ENCODE measurements at places on chromosomes 2 and 18.

- no peak for DNase-seq
Observed at GRCh38 chr2:19540739-19541525, 182.5 kb upstream of the OSR1 start.

DNA sequence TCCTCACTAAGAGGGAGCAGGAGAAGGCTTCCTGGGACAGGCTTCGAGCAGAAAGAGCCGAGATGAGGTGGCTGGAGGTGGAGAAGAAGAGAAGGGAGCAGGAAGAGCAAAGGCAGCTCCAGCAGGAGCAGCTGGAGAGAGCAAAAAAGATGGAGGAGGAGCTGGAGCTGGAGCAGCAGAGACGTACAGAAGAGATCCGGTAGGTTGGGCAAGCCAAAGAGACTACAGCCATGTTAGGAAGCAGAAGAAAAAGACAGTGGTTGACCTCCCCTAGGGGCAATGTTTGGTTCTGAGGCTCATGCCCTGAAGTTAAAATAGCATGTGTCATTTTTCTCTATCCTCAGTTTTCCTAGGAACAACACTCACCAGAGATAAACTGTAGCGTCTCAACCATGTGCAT lies 45.1 kb downstream of the SUMO1 start:
- DNase-seq, result no peak

GRCh38 chr2:174683392-174683759 lies 80.9 kb downstream of the CHRNA1 start:
- no peak for DNase-seq

DNA sequence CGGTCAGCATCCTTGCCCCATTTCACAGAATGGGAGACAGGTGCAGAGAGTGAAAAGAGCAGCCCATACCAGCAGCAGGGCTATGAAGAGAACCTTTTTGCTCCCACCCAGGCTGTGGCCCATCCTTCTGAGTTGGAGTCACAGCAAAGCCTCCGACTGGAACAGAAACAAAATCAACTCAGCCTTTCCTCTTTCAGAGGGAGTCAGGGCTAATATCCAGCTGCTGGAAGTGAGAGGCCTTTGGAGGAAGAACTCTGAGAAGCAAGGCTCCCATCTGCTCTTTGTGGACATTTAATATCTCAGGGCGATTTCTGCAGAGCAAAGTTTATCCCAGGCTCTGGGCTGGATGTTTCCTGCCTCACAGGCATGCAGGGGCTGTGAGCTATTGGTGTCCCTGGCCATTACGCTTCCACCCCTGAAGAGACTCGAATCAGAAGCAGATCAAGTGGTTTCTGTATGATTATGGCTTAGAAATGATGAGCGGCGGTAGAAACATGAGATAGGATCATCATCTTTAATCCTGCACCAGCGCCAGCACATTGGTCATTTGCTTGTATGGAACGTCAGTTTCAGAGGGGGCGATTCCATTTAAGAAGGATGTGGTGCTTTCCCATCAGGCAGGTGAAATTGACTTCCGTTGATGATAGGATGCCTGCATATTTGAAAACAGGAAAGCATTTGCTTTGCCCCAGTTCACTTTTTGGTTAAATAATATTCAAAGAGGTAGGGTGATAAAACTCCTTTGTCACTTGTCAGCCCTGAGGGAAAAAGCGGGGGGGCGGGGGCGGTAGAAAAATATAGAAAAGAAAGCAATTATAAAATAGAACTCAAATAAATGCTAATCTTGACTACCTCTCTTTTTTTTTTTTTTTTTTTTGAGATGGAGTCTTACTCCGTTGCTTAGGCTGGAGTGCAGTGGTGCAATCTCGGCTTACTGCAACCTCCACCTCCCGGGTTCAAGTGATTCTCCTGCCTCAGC lies 152.4 kb downstream of the LRRC30 start:
- DNase-seq, result no peak

- DNase-seq, result no peak
Observed at GRCh38 chr2:203636588-203637470, 69.6 kb upstream of the CD28 start.

- no peak for DNase-seq
Observed at GRCh38 chr2:48228345-48228684, 301.6 kb upstream of the STON1 start.

- DNase-seq, result no peak
Observed at GRCh38 chr2:163610817-163611556, 124.8 kb downstream of the FIGN start.

DNA sequence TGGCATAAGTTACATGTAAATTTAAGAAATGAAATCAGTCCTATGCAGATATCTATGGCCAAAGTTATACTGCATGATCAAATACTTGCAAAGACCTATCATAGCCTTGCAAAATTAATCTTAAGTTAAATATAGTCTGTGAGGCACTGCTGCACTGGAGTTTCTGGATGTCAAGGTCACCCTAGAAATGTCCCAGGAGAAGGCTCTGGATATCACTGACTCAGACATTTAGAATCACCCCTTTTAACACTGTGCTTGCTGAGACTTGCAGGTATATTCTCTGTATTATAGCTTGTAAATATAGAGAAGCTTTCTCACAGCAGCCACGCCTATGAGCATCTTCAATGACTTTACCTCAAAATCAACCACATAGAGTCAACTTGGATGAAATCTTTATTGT lies 51.5 kb downstream of the ETAA1 start:
- DNase-seq, result no peak

GRCh38 chr2:29496198-29496597 lies 381.0 kb downstream of the CLIP4 start:
- no peak for DNase-seq

GRCh38 chr2:68909793-68910674 lies 38.8 kb upstream of the BMP10 start:
- DNase-seq, result no peak

DNA sequence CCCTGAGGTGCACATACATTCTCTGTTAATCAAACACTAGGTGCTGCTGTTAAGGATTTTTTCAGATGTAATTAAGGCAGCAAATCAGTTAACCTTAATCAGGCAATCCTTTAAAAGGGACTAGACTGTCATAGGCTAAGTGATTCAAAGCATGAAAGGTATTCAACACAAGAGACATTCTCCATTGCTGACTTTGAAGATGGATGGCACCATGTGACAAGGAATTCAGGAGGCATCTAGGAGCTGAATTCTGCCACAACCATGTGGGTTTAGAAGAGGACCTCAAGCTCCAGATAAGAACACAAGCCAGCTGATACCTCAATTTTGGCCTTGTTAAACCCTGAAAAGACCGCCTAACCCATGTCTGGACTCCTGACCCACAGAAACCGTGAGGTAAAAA lies 84.0 kb downstream of the SMAD2 start:
- DNase-seq, result no peak

GRCh38 chr2:1141079-1141478 lies 190.4 kb downstream of the SNTG2 start:
- DNase-seq, result no peak

- DNase-seq, result no peak
Observed at GRCh38 chr18:32335228-32335627, 135.5 kb downstream of the GAREM1 start.

GRCh38 chr2:32425719-32426141 lies 68.9 kb downstream of the BIRC6 start:
- DNase-seq, result no peak

DNA sequence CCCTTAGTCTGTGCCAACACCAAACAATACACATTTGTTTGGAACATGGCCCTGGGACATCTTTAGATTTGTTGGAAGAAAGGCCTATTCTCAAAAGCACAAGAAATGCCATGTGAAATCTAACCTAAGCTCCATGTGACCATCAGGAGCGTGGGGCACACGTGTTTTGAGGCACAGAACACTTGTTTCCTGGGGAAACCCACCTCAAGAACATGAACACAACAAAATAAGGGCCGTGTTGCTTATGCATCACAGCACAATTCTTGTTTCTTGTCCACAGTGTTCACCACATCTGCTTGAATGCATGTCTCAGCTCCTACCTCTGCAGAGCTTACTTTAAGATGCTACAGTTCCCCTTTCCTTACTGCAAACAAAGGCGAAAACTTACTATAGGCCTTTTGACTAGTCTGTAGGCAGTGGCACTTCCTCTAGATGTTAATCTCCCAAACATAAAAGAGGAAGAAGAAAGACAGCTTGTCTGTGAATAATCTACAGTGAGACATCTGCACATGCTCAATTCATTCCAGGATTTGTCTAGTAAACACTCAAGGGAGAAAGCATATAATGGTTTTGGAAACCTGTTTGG lies 165.0 kb downstream of the ANKRD44 start:
- DNase-seq, result no peak

- DNase-seq, result no peak
Observed at GRCh38 chr2:189015359-189015758, 41.2 kb downstream of the COL3A1 start.

DNA sequence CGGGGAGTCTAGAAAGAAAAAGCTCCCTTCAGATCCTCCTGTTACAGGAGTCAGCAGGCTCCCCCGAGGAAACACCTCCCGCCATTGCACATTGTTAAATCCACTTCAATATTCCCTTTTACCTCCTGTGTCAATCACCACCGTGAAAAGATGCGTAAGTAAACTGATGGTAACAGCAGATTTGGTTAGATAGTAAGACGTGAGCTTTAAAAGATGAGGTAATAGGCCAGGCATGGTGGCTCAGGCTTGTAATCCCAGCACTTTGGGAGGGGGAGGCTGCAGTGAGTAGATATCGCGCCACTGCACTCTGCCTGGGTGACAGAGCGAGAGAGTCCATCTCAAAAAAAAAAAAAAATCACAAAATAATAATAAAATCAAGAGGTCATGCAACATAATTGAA lies 15.2 kb upstream of the NCL start:
- no peak for DNase-seq

DNA sequence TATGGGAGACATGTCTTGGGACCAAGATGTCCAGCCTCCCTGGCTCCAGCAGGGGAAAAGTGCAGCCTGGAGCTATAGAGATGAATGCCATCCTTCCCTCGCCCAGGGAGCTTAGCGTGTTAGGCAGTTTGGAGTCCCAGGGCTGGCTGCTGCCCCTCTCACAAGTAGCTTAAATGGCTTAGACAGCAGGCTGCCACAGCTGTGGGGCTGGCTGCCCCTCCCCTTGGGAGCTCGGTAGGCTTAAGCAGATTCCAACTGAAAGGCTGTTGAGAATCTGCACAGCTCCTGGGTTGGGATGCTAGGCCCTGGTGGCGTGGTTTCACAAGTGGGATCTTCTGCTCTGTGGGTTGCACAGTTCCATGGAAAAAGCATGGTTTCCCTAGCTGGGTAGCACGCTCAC lies 940.5 kb upstream of the DDX18 start:
- no peak for DNase-seq

DNA sequence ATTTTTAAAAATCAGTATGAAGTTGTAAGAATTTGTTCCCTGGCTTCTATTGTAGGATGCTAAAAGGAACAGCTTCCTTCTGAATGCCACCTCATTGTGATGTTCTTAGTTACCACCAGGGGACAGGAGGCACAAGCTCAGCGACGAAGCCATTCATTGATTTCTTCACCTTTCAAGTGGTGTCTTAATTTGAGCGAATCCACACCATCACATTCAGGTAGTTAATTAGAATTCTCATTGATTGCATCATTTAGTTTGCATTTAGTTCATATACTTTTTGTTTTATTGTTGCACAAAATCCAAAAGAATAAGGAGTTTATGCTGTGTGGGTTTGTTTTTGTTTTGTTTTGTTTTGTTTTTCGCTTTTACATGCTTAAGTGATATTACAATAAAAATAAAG lies 23.1 kb downstream of the CYP27C1 start:
- DNase-seq, result no peak

GRCh38 chr18:49457616-49458015 lies 2.8 kb downstream of the DYM start:
- DNase-seq, result no peak

DNA sequence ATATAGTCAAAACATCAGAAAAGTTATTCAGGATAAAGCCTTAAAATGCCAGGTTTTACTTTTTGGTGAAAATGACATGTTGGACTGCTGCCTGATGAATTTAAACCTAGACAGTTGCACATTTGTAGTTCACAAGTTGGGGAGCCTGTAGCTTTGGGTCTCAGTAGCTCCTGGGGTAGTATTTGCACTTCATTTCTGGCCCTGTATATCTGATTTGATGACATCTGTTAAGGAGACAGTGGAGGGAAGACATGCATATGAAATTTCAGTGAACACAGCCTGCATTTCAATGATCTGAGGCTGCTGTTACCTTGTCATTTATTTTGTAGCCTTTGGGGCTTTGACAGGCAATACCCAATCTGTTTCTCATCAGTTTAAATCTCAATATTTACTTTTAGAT lies 156.4 kb downstream of the DCC start:
- no peak for DNase-seq

- DNase-seq, result no peak
Observed at GRCh38 chr2:126531029-126531428, 124.9 kb upstream of the GYPC start.

DNA sequence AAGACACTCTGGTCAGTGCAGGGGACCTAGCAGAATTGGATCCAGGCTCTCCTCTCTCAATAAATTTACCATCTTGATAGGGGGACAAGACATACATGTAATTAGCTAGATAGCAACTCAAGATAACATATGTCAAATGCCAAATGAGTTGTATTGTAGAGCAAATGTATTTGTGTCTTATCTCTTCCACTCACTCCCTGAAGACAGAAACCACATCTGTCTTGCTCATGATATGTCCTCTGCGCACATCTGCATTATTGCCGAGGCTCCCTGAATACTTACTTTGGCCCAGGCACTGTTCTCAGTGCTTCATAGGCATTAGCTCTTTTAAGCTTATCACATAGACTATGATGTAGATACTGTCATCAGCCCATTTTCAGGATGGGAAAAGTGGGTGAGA lies 122.9 kb upstream of the GATA6 start:
- no peak for DNase-seq

- DNase-seq, result no peak
Observed at GRCh38 chr2:188865681-188866080, 108.5 kb upstream of the COL3A1 start.

GRCh38 chr2:101290711-101291110 lies 17.8 kb downstream of the RNF149 start:
- DNase-seq, result no peak

DNA sequence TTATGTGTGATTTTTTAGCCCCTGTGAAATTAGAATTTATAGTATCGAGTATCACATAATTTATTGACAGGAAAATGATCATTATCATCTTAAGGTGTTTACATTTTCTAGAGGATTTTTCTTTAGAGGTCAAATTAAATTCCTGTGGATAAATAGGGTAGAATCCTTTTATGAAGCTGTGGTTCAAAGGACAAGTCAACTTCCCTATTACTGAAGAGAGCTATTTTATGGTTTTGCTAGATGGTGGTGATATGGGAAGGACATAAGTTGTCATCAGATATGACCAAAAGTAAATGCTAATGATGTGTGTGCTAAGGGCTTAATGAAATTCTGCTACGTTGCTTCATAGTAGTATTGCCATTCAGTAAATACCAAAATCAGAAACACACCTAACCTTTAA lies 80.1 kb downstream of the EML4 start:
- no peak for DNase-seq

GRCh38 chr2:201900362-201900761 lies 94.0 kb downstream of the CDK15 start:
- DNase-seq, result no peak

DNA sequence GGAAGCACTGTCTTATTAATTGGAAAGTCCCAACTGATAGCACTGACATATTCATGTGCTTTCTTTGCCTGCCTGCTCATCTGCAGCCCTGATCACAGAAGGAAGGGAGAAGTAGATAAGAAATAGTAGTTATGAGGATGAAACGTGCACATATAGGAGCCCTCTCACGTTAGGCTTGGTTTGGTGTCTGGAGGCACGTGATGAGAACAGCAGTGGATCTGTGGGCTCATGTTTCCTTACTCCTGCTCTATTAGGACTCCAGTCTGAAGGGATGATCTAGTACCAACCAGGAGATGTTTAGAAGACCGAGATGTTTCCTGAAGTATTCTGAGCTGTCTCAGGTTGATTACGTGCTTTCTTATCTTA lies 84.9 kb downstream of the MAP4K4 start:
- no peak for DNase-seq
